Osteocyte (in vitro differentiated cells): ENCODE measurements at places on chromosomes 3 and 15.

DNA sequence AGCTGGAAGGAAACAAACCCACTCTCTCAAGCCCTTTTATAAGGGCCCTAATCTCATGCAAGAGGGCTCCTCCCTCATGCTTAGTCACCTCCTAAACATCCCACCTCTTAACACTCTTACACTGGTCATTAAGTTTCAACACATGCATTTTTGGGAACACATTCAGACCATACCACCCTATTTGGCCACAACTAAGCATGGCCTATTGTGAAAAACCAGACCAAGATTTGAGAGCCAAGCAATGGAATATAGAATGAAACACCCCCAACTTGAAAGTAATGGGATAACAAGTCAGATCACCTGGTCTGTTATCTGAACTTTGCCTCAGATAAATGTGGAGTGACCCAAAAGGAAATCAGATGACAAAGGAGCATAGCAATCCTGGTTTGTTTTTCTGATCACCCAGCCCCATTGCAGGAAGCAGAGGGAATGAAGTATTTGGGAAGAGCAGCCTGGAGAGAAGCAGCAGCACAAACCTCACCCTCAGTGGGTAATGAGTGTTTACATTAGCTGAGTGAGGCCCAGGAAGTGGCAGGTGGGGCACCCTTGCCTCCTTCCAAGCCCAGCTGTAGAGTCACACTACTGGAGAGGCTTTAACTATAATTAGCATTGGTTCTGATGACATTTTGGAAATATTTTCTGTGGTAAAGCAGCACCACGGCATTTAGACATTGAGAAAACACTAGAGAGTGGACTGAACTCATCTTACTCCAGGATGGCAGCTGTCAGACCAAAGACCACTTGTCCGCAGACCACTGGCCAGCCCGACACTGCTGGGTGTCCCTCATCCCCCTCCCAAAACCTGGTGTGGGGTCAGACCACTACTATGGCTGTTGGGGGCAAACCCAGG is 48.8 kb upstream of the PRTG start:
- no peak for DNase-seq
- H3K36me3 ChIP-seq: no peaks in the 10 kb centered on the region
- H3K27ac ChIP-seq: peak overlapping the region; percentile 34
- H3K27me3 ChIP-seq: no peaks in the 10 kb centered on the region
- H3K4me1 ChIP-seq: peaks cover 13% of the 10 kb centered on the region

DNA sequence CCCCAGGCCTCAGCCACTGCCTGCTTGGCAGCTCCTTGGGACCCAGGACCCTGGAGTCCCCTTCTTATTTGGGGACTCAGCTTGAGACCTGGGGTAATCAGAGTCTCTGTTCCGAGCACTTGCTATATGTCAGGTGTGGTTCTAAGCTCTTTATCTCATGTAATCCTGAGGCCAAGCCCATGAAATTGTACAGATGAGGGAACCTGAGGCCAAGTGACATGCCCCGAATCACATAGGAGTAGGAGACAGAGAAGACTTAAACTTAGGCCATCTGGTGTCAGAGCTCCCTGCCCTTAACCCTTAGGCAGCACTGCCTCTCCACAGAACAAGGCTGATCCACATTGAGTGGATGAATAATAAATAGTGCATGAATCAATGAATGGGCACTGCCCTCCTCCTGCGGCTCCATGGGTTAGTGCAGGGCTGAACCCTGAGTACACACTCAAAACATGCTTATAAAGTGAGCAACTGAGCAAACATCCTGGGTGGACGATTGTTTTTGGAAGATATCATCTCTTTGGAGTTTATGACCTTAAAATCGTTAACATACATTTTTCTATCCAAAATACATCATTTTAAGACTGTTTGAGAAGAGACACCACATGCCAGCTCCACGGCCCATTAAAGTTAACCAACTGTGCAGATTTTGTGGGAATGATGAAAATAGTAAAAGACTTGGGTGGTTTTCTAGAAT is 33.2 kb upstream of the IQSEC1 start:
- peaks cover 3% of the 10 kb centered on the region for H3K4me1 ChIP-seq
- H3K27ac ChIP-seq: no peak overlapping the region
- peaks cover 8% of the 10 kb centered on the region for H3K27me3 ChIP-seq
- H3K36me3 ChIP-seq: no peaks in the 10 kb centered on the region
- DNase-seq: no peak
- H3K4me3 ChIP-seq: no peak overlapping the region

GRCh38 chr3:190167936-190168680 is 47.4 kb upstream of the P3H2 start:
- H3K36me3 ChIP-seq: no peaks in the 10 kb centered on the region
- H3K4me3 ChIP-seq: no peak overlapping the region
- H3K4me1 ChIP-seq: peaks cover 14% of the 10 kb centered on the region
- H3K27ac ChIP-seq: no peak overlapping the region

GRCh38 chr15:53196242-53196641 is 406.1 kb upstream of the ONECUT1 start:
- no peak overlapping the region for H3K27ac ChIP-seq
- no peak for DNase-seq
- no peaks in the 10 kb centered on the region for H3K36me3 ChIP-seq
- H3K27me3 ChIP-seq: peaks cover 4% of the 10 kb centered on the region

DNA sequence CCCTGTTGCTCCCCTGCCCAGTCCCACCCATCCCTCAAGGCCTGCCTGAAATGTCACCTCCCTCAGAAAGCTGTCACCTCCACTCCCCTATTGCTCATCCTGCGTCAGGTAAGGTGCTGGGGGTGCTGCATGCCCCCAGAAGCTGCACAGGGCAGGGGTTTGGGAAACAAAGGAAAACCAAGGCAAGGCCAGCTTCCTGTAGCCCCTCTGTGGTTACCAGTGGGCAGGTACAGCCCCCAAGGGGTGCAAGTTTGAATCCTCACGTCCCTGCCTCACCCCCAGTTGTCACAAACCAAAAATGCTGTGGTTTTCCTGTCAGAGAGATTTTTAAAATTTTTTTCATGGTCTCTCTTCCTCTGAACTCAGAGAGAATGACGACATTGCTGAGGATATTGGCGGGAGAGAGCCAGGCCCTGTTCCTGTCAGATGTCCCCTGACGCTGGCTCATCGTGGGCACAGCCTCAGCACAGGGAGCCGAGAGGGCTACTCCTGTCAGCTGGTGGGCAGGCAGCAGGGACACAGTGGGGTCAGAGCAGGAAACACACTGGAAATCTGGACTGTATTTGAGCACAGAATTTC is 27.0 kb downstream of the PSTPIP1 start:
- no peak overlapping the region for H3K27ac ChIP-seq
- H3K36me3 ChIP-seq: no peaks in the 10 kb centered on the region
- no peak overlapping the region for H3K4me3 ChIP-seq
- H3K27me3 ChIP-seq: no peaks in the 10 kb centered on the region
- no peak for DNase-seq

GRCh38 chr3:129688271-129688895 is 81.9 kb upstream of the PLXND1 start:
- peak overlapping the region; percentile 64 for H3K27ac ChIP-seq
- H3K27me3 ChIP-seq: no peaks in the 10 kb centered on the region
- H3K4me3 ChIP-seq: peak overlapping the region; percentile 65
- H3K36me3 ChIP-seq: no peaks in the 10 kb centered on the region
- DNase-seq: no peak

DNA sequence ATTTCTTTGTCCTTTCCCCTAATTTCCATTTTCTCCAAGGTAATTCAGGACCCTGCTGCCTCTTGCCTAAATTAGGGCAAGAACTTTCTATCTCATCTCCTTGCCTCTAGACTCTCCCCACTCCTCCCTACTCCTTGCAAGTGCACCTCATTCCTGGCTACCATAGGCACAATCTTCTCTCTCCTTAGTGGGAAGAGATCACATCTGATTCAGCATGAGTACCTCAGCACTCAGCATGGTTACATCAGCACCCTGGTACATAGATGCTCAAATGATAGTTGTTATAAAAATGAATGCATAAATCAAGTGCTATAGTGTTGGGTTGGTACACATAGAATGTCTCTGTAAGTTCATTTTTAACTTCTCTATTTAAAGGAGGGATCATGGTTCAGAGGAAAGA is 313.4 kb upstream of the RASGRP1 start:
- H3K4me1 ChIP-seq: peaks cover 58% of the 10 kb centered on the region
- no peak for DNase-seq
- no peaks in the 10 kb centered on the region for H3K27me3 ChIP-seq
- H3K36me3 ChIP-seq: no peaks in the 10 kb centered on the region
